ENCODE measurements at places on chromosomes 4 and X. TPM values are rescaled to one million over a fixed set of nuclear protein-coding genes. Genes with fewer than 3 reads are reported as not detected.
A peak's percentile ranks its signal among the peaks of the same experiment; 100 is the strongest.

GRCh38 chrX:1679238-1679637 lies 64.4 kb downstream of the ASMT start:
- no peak for DNase-seq

GRCh38 chr4:147578051-147578476 lies 39.1 kb upstream of the TMEM184C start:
- peak; percentile 94 for DNase-seq

- peak; percentile 3 for DNase-seq
Observed at GRCh38 chr4:114364857-114365256, 233.8 kb upstream of the UGT8 start.

DNA sequence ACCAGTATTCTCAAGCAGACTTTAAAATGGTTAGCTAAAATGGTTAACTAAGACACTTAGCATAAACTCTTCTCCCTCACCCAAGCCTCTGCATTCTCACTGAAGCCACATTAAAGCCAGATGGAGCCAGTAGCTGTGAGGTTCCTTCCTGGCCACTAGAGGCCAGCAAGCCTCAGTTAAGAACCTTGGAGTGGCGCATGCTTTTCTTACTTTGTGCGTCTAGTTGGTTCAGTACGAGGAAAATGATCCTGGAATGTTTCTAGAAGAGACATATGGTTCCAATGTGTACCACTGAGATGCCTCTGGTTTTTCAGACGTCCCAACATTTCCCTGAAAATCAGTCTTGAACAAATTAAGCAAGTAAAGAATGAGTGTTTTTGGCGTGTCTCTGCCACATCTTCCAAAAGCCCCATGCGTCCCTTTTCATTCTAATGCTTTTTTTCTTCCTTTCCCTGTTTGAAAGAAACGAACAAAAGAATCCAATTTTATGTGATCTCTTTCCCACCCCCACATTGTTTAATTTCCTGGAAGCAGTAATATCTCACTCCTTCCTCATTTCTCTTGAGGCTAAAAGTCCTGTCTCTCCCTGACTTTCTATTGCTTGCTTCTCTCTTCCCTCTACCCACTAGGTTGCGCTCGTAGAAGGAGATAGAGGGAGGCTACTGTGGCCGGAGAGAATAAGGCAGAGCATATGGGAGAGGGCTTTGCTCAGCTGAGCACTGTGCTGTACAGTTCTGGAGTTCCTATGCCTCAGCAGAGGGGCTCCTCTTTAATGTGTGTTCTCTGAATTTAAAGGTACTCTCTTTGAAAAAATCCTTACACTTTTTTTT lies 82.9 kb upstream of the TAB3 start:
- DNase-seq = peak; percentile 37

GRCh38 chr4:26235500-26235899 lies 85.3 kb upstream of the RBPJ start:
- DNase-seq = no peak

FTSJ1 gene
- total RNA-seq = 35.7 TPM

GPR119 gene
- not detected for total RNA-seq
